ENCODE measurements at places on chromosomes 2 and 18.

DNA sequence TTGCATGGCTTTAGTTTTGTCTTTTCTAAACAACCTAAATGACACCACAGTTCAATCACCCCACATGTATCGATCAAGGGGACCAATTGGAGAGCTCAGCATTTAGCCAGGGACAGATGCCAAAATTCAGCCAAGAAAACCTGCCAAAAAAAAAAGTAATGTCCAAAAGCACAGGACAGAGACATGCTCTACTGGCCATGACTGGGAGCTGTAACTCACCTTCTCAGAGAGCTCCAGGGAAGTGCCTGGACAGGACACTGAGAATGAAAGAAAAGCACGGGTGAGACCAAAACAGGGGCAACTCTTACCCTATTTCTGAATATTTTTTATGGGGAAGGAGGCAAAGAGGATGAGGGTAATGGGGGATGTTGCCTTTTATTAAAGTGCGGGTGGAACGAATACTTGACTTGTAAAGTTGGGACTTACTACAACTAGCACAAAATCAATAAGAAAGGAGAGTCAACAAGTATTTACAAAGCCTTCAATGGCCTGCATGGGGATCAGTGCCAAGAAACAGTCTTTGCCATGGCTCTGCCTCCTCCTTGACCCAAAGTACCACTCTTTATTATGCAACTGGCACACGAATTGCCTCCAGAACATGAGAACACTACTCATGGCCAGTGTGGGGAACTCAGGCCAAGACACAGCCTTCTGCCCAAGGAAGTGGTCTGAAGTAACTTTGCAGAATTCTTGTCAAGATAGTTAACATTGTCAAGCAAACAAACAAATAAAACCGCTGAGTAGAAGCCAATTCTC, 72.9 kb upstream of the HK2 start:
- no peak for DNase-seq

DNA sequence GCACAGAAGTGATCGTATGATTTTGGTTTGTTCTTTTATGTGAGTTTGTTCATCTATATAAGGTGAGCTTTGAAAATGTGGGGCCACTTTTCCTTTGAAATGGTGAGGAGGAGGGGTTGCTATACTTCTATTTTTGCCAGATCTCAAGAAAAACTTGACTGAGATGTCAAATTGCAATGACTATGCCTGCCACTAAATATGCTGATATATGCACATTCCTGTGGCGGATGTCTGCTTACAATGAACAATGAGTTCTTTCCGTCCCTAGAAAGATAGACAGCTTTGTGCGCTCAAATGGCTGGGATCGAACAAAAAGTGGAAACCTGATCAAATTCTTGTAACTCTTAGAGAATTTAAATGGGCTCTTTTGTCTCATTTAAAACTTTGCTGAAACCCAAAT, 28.7 kb downstream of the MYT1L start:
- no peak for DNase-seq

DNA sequence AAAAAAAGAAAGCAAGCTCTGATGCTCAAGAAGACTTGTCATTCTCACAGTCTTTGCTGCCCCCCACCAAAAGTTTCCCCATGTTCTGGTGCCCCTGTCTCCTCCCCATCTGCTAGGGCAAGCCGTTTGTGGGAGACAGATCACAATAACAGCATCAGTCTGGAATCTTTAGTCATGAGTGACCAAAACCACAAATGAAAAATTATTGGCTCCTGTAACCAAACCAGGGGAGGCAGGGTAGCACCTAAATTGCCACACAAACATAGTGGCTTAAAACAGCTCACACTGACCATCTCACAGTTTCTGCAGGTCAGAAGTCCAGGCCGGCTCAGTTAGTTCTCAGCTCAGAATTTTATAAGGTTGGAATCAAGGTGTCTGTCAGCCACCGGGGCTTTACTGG, 9.1 kb upstream of the B3GNT7 start:
- no peak for DNase-seq

GRCh38 chr2:196431076-196431475, 208.4 kb upstream of the CCDC150 start:
- DNase-seq = no peak

DNA sequence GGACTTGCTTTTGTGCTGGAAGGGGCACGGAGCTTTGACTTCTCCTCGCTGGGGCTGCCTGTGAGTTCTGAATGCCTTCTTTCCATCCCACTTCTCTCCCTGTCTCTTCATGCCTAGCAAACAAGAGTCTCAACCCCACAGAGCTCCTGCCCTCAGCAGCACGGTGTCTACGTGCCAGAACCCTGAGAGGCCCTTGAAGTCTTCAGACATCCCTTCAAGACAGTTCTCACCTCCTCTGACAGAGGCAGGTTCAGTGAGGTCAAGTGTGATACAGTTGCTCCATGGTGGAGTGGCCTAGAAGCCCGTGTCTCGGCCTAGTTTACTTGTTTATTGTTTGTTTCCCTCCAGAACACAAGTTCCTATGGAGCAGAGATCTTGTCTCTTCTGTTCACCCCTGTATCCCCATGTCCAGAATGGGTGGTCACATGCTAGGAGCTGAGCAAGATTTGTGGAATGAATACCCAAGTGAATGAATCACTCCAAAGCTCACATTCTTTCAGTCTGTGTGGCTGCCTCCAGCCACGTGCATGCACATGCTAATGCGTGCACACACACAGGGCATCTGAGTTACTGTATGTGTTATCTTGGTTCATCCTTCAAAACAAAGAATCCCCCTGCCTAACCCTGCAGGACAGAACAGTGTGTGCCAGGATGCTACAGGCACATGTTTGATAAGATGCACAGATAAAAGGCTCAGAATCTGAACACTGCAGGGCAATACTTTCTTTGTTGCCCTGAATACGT, 391.6 kb downstream of the NBAS start:
- DNase-seq = no peak

DNA sequence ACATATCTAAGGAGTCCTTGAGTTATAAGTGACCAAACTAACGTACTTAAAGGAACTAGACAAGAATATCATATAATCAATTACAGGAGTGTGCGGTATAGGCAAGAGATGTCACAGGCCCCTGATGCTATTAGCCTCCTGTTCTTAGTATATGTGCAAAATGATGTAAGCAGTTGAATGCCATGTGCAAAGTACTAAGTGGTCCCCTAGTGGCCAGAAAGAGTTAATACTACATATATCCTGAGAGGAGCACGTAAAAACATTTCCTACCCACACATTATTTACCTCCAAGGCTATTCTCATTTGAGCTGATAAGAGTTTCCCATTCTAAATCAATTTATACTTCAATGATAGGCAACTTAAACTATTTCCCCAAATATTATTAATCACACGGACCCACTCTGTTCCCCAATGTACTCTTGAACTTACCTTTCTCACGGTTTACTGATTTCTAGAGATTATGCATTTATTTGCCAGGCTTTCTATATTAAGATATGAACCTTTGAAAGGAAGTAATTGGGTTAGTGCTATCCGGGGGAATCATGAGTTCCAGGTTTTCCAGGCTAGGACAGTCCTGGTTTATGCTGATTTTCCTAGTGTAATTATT, 158.0 kb upstream of the KLHL14 start:
- peak; percentile 17 for DNase-seq

- no peak for DNase-seq
Measured at GRCh38 chr18:53838746-53839145, 385.7 kb downstream of the MBD2 start.

DNA sequence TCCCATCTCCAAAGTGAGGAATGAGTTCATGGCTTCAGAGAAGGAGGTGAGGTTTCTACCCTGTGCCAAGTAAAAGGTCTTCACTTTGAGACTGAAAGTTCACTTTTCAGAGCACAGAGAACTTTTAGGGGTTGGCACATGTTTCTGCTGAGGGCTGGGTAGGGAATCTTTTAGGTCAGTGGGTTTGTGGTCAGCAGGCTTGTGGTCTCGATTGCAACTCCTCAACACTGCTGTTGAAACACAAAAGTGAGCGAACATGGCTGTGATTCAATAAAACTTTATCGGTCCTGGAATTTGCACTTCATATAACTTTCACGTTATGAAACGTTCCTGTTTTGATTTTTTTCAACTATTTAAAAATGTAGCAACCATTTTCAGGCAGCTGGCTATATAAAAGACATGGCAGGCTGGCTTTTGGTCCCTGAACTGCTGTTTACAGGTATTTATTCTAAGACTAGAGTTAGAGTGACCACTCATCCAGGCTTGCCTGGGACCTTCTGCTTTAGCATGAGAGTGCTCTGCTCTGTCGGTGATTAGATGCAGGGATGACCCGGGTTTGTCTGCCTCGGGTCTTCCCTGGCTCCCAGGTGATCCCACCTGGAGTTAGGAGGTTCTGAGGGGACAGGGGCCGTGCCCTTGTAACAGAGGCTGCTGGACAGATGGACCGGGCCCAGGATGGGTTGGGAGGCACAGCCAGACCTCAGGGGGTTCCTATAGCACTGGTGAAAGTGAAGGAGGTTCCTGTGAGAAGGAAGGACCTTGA, 62.7 kb upstream of the TAF1B start:
- no peak for DNase-seq

GRCh38 chr2:120878970-120879369, 143.3 kb downstream of the GLI2 start:
- DNase-seq = no peak

DNA sequence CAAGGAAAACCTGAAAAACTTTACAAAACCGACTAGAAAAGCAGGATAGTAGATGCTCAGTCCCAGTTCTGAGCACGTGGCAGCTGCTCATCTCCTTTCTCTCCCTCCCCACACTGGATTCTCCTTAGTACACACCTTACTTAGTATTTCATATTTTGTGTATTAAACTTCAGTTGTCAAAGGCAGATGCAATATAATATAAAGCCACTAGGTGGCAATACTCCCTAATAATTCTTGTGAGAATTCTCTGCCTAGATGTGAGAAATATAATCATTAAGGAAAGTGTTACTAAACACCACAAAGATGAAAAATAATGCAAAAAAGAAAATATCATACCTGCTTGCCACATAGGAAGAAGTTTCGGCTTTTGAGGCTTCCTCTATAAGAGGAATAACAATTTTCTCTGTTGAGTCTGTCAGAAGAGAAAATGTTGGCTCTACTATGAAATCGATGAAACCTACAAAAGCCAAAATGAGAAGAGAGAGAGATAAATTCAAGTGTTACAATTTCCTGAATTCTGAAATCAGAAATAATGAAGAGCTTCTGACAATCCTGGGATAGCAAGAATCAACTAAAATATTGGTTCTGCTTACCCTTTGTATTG, 200.6 kb downstream of the PPP1R1C start:
- peak; percentile 7 for DNase-seq

DNA sequence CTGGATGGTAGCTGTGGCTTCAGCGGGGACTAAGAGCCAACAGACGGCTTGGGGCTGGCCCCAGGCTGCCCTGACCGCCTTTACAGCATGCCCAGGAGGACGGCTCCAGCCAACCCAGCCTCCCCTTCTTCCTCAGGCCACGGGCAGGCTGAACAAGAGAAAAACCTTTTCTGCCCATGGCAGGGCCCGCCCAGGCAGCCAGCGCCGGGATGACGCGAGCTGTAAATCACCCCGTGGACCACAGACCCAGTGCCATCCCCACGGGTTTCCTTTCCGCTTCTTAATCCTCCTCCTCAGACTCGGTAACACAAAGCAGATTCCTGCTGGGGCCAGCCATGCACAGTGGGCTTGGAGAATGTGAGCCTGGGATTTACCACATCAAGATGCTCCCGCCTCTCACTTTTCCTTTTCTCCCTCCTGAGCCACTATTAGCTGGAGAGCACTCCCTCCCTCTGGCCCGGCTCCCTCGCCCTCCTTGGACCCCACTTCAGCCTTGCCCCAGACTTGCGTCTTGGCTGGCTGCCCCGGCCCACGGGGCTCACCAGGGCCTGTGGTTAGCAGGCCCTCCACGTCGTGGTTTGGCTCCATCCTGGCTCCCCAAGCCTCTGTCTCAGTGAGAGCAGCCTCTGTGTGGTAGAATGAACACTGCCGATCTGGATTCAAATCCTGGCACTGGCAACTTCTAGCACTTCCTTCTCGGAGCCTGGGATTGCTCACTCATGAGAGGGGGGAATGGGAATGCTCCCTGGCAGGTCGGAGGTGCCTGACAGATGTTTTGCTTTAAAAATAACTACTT, 31.4 kb downstream of the ATOH8 start:
- DNase-seq = no peak

GRCh38 chr2:45236268-45236667, 227.0 kb upstream of the SIX2 start:
- no peak for DNase-seq

- no peak for DNase-seq
Measured at GRCh38 chr18:69538849-69539248, 138.2 kb downstream of the DOK6 start.

DNA sequence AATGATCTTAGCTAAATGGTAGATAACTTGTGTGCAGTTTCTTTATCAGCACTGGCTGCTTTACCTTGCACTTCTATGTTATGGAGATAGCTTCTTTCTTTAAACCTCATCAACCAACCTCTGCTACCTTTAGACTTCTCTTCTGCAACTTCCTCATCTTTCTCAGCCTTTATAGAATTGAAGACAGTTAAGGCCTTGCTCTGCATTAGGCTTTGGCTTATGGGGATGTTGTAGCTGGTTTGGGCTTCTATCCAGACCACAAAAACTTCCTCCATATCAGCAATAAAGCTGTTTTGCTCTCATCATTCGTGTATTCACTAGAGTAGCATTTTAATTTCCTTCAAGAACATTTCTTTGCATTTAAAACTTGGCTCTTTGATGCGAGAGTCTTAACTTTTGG, 123.7 kb downstream of the PIK3C3 start:
- DNase-seq = no peak

DNA sequence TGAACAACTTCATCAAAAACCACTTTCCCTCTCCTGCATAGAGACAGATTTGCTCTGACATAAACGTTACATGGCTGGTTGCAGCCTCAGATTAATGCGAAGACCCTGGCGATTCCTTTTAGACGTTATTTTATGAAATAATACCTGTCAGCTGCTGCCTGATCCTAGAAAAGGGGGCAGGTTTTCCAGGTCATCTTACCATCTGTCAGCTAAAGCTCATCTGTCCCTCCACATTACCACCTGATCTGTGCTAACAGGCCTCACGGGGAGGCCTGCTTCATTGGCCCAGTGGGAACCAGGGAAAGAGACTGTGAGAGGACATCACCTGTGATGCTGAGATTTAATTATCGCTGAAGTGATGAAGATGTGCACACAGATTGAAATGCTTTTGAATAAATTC, 261.0 kb downstream of the ARHGAP15 start:
- no peak for DNase-seq

- no peak for DNase-seq
Measured at GRCh38 chr2:148623086-148623485, 21.5 kb upstream of the EPC2 start.

DNA sequence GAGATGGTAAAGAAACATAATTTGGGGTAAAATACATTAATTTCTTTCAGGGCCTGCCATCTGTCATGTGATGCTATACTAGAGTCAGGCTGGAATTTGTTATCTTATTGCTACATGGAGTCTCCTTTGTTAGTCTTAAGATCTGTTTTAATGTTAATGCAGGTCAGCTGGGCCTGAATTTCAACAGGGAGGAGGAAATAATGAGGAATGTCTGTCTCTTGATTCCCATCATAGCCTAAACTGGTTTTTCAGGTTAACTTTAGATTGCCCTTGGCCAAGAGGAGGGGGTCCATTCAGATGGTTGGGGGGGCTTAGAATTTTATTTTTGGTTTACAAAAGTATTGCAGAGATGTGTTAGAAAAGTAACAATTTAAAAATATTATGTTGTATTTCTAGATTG, 19.0 kb upstream of the FEZ2 start:
- no peak for DNase-seq

GRCh38 chr2:133982256-133982655, 271.6 kb upstream of the MGAT5 start:
- DNase-seq = no peak

- DNase-seq = no peak
Measured at GRCh38 chr2:148303161-148303560, 282.3 kb downstream of the MBD5 start.

All from GM06990 (cell line).